Psoas muscle (tissue), 8 donors: ENCODE measurements at places on chromosomes 11 and 22. TPM values are rescaled to one million over a fixed set of nuclear protein-coding genes. Genes with fewer than 3 reads are reported as not detected.

The GP1BB gene
- not detected for total RNA-seq

The RAPSN gene
- 58.7 TPM for total RNA-seq

The SHISAL1 gene
- total RNA-seq, result not detected

The NAALAD2 gene
- 1.4 TPM for total RNA-seq

The MPPED1 gene
- total RNA-seq, result not detected
